ENCODE measurements at places on chromosomes 16 and 17.

GRCh38 chr17:33142705-33143299 lies 150.3 kb downstream of the ASIC2 start:
- DNase-seq = no peak

DNA sequence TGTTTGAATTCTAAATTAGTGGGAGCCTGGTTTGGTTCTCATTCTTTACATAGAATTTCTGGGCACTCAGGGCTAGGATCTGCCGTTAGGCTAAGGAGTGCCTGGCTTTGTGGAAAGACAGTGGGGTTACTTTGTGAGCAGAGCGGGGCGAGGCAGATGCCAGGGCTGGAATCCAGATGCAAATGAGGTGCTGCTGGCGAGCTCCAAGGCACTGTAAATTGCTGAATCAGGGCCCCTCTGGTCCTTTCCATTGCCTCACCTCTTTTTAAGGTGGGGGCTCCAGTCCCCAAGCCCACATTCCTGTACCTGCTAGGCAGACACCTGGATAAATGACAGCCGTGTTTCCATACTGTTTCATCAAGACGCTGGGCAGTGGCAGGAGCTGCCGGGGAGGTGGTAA lies 33.8 kb downstream of the PIPOX start:
- DNase-seq = no peak

- peak; percentile 10 for DNase-seq
These were observed 70.4 kb downstream of the KSR1 start for GRCh38 chr17:27526604-27527002.

DNA sequence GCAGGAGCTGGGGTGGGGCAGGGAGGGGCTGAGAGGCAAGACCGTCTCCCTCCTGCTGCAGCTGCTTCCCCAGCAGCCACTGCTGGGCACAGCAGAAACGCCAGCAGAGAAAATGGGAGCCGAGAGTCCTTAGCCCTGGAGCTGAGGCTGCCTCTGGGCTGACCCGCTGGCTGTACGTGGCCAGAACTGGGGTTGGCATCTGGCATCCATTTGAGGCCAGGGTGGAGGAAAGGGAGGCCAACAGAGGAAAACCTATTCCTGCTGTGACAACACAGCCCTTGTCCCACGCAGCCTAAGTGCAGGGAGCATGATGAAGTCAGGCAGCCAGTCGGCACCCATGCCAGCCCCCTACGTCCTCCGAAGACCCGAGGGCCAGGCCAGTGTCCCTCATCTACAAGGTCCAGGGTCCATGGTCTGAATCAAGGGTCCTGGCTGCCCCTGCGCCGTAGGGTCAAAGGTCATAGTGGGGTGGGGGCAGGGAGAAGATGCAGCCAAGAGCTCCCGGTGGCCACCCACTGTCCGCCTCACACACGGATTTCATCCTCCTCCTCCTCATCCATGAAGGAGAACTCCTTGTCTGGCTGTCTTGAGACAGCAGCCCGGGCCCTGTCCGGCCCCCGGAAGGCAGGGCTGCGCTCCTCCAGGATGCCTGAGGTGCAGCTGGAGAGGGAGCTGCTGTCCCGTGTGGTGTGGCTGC lies 23.4 kb upstream of the CPSF4L start:
- no peak for DNase-seq

GRCh38 chr16:11783319-11784037 lies 13.6 kb downstream of the ZC3H7A start:
- DNase-seq = peak; percentile 52

DNA sequence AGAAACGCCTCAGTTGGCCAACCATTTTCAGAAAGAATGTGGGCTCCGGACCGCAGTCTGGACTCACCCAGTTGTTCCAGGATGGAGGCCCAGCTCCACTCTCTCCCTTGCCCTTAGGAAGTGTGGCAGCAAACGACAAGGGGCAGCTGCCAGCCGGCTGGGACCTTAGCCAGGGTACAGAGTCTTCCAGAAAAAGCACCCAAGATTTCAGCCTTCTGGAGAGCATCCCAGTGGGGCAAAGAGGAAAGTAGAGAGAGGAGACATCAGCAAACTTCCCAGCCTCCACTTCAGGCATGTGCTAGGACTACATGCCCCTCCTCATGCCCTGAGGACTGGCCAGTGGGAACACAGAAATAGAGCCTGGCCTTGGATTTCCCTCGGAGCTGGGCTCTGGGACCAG lies 56.8 kb upstream of the SCNN1B start:
- DNase-seq = no peak

Data from CD4-positive, alpha-beta T cell treated with Interleukin-1 beta for 1 hour (primary cell).